ENCODE measurements at places on chromosomes 5 and 9. TPM values are rescaled to one million over a fixed set of nuclear protein-coding genes. Genes with fewer than 3 reads are reported as not detected.
A peak's percentile ranks its signal among the peaks of the same experiment; 100 is the strongest.

GRCh38 chr9:76027416-76027815, 136.9 kb downstream of the PCSK5 start:
- H3K36me3 ChIP-seq: no peaks in the 10 kb centered on the region
- no peak overlapping the region for H3K27ac ChIP-seq
- H3K27me3 ChIP-seq: no peaks in the 10 kb centered on the region
- DNase-seq: no peak

Gene SGCD
- total RNA-seq: 51.5 TPM

- H3K4me1 ChIP-seq: no peaks in the 10 kb centered on the region
- no peak for DNase-seq
- no peaks in the 10 kb centered on the region for H3K36me3 ChIP-seq
- H3K27ac ChIP-seq: no peak overlapping the region
- no peaks in the 10 kb centered on the region for H3K27me3 ChIP-seq
- no peak overlapping the region for H3K4me3 ChIP-seq
Observed at GRCh38 chr5:58411372-58411771, 48.5 kb downstream of the PLK2 start.

DNA sequence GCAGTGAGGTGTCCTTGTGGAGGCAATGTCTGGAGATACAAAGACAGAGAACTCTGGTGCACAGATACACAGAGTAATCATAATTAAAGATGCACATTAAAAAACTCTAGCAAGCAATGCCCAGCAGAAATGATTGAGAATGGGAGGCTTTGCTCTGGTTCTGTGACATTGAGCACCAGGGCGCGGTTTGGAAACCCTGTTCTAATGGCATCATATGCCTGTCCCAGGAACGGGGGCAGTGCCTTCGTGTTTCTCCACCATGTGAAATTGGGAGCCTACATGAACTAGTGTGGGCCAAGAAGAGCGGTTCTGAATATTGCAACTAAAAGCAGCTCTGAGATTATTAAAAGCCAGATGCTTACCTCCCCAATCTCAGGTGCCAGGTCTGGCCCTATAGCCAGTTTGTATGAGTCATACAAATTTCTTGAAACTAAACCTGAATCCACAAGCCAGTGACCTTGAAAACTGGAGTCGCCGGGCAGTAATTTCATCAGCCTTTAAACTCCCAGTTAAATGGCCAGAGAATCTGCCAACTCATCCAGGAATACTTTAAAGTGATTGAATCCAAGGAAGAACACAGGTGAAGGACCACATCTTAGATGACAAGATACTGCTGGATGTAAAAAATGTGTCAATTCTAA, 22.2 kb upstream of the CTSL start:
- H3K4me1 ChIP-seq: no peaks in the 10 kb centered on the region
- DNase-seq: no peak
- no peaks in the 10 kb centered on the region for H3K27me3 ChIP-seq

DNA sequence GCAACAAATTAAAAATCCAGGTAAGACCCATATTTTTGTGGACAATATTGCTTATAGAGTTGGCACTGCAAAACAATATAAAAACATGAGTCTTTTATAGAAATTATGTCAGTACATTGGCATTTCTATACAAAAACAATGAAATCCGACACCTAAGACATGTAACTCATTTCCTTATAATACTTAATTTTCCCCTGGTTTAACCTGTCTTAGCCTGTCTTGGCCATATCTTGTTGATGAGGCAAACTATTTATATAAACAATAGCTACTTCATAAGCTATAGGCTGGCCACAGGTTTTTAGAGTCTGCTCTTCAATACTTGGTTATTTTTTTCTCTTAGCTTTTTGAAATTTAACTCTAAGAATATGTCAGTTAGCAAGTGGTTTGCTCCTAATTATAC, 44.7 kb upstream of the IZUMO3 start:
- no peaks in the 10 kb centered on the region for H3K36me3 ChIP-seq
- no peaks in the 10 kb centered on the region for H3K4me1 ChIP-seq
- DNase-seq: no peak
- H3K27ac ChIP-seq: no peak overlapping the region

Gene GADD45G
- 16.6 TPM for total RNA-seq

GRCh38 chr9:91768977-91769916, 180.8 kb downstream of the ROR2 start:
- no peak for DNase-seq
- H3K4me1 ChIP-seq: no peaks in the 10 kb centered on the region
- no peaks in the 10 kb centered on the region for H3K36me3 ChIP-seq
- peaks cover 1% of the 10 kb centered on the region for H3K27me3 ChIP-seq
- H3K27ac ChIP-seq: no peak overlapping the region

DNA sequence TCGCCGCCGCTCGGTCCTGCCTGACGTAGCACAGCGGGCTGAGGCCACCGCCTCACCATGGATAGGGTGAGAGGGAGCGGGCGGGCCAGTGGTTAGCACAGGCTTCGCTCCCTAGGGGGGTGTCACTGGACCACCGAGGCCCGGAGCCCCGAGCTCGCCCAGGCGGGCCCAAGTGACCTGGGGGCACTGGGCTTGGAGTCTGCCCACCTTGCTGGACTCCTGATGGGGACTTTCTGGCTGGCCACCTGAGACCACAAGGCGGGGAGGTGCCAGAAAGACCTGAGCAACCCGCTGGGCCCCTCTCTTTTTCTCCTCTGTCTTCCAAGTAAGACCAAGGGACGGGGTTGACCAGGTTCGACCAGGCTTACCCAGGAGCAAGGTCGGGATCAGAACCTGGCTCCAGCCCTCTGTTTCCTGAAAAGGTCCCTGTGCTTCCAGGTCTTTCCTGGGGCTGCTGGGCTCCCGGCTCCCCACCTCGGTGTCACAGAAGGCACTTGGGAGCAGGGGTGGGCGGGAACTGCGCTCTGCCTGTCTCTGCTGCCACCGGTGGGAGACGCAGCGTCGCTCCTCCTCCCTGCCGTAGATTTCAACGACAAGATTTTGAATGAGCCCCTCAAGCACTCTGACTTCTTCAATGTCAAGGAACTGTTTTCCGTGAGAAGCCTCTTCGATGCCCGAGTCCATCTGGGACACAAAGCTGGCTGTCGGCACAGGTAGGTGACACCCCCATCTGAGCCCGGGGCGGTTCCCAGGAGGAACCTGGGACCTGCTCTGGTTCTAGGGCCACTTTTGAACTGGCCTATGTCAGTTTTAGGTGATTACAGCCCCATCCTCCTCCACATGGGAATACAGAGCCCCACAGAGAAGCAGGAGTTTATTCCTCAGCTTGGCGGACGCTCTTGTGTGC, 1.0 kb downstream of the MRPS2 start:
- H3K27me3 ChIP-seq: no peaks in the 10 kb centered on the region
- DNase-seq: no peak
- peak overlapping the region; percentile 65 for H3K27ac ChIP-seq
- H3K4me3 ChIP-seq: peak overlapping the region; percentile 86

DNA sequence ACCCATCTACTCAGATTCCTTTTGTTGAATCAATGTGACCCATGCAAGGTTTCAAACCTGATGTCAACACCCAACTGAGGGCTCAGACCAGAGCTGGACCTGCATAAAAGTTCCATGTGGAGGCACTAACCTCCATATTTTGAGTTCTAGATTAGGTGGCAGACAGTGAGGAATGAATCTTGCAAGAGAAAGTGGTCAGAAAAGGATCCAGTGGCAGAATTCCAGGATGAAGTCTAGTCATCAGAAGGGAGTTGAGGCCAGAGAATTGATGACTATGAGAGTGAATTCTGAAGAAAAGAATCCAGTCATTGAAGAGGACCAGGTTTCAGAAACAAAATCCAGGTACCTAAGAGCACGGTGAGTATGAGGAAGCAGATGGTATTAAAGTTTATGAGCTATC, 205.1 kb upstream of the RGMB start:
- no peaks in the 10 kb centered on the region for H3K4me1 ChIP-seq
- H3K36me3 ChIP-seq: no peaks in the 10 kb centered on the region
- no peaks in the 10 kb centered on the region for H3K27me3 ChIP-seq
- H3K4me3 ChIP-seq: no peak overlapping the region
- no peak for DNase-seq

Gene SPATA31D4
- not detected for total RNA-seq

- no peaks in the 10 kb centered on the region for H3K4me1 ChIP-seq
- H3K27me3 ChIP-seq: peaks cover 1% of the 10 kb centered on the region
- H3K27ac ChIP-seq: no peak overlapping the region
- no peak overlapping the region for H3K4me3 ChIP-seq
- DNase-seq: no peak
Observed at GRCh38 chr9:110197330-110198187, 10.4 kb downstream of the C9orf152 start.

Gene ZNG1F
- total RNA-seq: 0.32 TPM

Gene LMX1B
- total RNA-seq: 0.26 TPM

GRCh38 chr5:155919126-155919525, 407.8 kb upstream of the SGCD start:
- no peak overlapping the region for H3K27ac ChIP-seq
- H3K27me3 ChIP-seq: no peaks in the 10 kb centered on the region
- H3K4me3 ChIP-seq: no peak overlapping the region
- no peaks in the 10 kb centered on the region for H3K36me3 ChIP-seq
- H3K4me1 ChIP-seq: peaks cover 4% of the 10 kb centered on the region

DNA sequence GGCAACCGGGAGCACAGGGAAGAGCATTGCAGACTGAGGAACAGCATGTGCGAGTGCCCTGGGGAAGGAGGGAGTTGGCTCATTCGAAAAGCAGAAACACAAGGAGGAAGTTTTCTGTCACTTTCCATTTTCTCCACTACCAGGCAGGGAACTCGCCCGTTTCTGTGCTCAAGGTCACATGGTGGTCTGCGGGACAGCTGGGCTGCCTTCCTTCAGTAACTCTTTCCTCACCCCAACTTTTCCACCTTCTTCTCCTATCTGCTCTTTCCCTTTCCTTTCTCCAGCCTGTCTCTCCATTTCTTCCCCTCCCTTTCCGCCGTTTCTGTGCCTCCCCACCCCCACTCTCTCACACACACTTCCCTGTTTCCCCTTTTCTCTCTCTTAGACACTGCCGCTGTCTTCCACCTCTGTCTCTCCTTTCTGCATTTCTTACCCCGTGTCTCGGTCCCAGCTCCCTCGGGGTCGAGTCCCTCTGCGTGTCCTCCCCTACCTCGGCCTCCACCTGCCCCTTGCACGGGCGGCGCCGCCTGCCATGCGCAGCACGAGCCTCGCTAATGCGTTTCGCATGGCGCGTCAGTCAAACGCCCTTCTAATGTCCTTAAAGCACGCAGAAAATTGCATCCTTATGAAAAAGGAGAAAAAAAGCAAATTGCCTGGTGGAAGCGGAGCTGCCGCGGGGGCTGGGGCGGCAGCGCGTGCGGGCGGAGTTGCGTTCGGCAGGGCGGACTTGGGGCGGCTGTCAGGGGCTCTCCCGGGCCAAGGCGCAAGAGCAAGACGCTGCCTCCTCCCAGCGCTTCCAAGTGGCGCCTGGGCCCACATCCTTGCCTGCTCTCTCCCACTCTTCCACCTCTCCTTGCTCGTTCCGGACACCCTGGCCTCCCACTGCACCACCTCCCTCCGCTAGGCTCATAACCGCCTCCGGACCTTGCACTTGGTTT, 9.5 kb downstream of the BARX1 start:
- no peak overlapping the region for H3K27ac ChIP-seq
- peaks cover 12% of the 10 kb centered on the region for H3K4me1 ChIP-seq
- no peaks in the 10 kb centered on the region for H3K36me3 ChIP-seq
- H3K4me3 ChIP-seq: peak overlapping the region; percentile 54

GRCh38 chr5:88195636-88196035, 73.0 kb downstream of the TMEM161B start:
- no peak overlapping the region for H3K4me3 ChIP-seq
- peaks cover 2% of the 10 kb centered on the region for H3K36me3 ChIP-seq
- no peaks in the 10 kb centered on the region for H3K4me1 ChIP-seq
- DNase-seq: no peak

DNA sequence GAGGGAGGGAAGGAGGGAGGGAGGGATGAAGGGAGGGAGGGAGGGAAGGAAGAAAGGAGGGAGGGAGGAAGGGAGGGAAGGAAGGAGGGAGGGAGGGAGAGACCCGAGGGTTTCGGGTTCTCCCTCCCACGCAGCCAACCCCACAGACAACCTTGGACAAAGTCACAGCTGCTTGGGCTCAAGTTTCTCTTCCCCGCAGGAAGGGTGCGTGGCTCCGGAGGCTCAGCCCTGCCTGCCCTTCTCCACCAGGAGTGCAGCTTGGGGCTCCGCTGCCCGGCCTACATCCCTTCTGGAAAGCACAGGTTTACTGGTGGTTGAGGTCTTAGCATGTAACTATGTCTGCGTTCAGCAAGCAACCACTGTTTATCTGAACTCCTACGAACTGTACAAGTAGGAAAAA, 15.0 kb downstream of the SLC12A7 start:
- no peak overlapping the region for H3K27ac ChIP-seq
- H3K4me3 ChIP-seq: no peak overlapping the region
- H3K27me3 ChIP-seq: no peaks in the 10 kb centered on the region
- no peaks in the 10 kb centered on the region for H3K4me1 ChIP-seq
- H3K36me3 ChIP-seq: no peaks in the 10 kb centered on the region
- no peak for DNase-seq

Gene SLC6A19
- not detected for total RNA-seq

DNA sequence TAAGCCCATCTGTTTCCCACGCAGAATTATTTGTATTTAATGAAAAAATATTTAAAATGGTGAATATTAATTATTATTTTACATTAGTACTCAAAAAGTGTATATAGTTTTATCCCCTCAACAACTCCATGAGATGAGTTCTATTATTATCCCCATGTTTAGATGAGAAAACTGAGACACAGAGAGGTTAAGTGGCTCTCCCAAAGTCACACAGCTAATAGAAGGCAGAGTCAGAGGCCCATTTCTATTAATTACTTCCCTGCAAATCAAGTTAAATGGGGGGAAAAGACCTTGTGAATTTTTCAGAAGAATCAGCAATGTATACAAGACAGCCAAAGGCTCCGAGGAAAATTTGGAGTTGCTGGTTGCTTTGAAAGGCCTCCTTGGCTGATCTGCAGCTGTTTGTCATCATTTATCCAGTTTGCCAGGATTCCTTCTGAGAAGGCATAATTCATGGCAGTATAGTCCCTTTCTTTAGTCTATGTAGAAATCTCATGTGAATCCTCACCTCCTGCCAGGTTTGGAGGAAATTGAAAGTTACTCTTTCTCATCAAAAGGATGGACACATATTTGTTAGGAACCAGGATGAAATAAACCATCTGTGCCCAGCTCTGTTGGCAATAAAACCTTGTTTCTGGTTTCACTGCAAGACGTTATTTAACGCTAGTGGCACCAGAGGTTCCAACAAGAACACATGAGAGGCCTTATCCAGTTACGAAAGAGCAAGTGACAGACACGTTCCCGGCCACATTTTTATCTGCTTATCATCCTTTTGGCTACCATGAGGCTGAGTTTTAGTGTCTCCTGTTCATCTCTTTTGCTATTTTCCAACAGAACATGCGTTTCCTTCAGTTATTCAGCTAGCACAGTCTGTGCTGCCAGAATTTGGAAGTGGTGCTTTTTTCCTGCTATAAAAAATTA, 621 bp downstream of the FYB1 start:
- peak overlapping the region; percentile 54 for H3K4me3 ChIP-seq
- no peaks in the 10 kb centered on the region for H3K36me3 ChIP-seq
- H3K27ac ChIP-seq: peak overlapping the region; percentile 82
- no peak for DNase-seq

Gene PCDHB4
- 1.6 TPM for total RNA-seq

GRCh38 chr9:95691435-95691834, 174.7 kb upstream of the PTCH1 start:
- DNase-seq: no peak
- H3K27me3 ChIP-seq: no peaks in the 10 kb centered on the region

- H3K27ac ChIP-seq: peak overlapping the region; percentile 56
- peaks cover 31% of the 10 kb centered on the region for H3K4me1 ChIP-seq
- H3K27me3 ChIP-seq: no peaks in the 10 kb centered on the region
- DNase-seq: no peak
- no peak overlapping the region for H3K4me3 ChIP-seq
Observed at GRCh38 chr5:143757116-143757515, 54.8 kb upstream of the HMHB1 start.

Gene SLC6A18
- total RNA-seq: not detected

Gene SHISAL2B
- total RNA-seq: not detected

Gene PBX3
- 4.6 TPM for total RNA-seq
